ENCODE measurements at places on chromosomes 2 and 18.

GRCh38 chr18:80172056-80172455 is 63.0 kb downstream of the ADNP2 start:
- no peak for DNase-seq

- no peak for DNase-seq
Measured at GRCh38 chr18:35050028-35050546, 8.9 kb downstream of the MAPRE2 start.

- DNase-seq: no peak
Measured at GRCh38 chr18:35245719-35246317, 5.0 kb downstream of the ZNF397 start.

GRCh38 chr2:234494361-234495250 is 2.3 kb downstream of the ARL4C start:
- DNase-seq: peak; percentile 72

- no peak for DNase-seq
Measured at GRCh38 chr2:77768508-77768907, 246.3 kb upstream of the LRRTM4 start.

- DNase-seq: no peak
Measured at GRCh38 chr2:227308784-227309183, 16.3 kb upstream of the MFF start.

- DNase-seq: no peak
Measured at GRCh38 chr2:112959109-112959812, 18.5 kb upstream of the IL36G start.

GRCh38 chr2:117858336-117858735 is 43.8 kb downstream of the DDX18 start:
- DNase-seq: no peak

GRCh38 chr2:37654419-37654818 is 17.0 kb downstream of the CDC42EP3 start:
- no peak for DNase-seq

DNA sequence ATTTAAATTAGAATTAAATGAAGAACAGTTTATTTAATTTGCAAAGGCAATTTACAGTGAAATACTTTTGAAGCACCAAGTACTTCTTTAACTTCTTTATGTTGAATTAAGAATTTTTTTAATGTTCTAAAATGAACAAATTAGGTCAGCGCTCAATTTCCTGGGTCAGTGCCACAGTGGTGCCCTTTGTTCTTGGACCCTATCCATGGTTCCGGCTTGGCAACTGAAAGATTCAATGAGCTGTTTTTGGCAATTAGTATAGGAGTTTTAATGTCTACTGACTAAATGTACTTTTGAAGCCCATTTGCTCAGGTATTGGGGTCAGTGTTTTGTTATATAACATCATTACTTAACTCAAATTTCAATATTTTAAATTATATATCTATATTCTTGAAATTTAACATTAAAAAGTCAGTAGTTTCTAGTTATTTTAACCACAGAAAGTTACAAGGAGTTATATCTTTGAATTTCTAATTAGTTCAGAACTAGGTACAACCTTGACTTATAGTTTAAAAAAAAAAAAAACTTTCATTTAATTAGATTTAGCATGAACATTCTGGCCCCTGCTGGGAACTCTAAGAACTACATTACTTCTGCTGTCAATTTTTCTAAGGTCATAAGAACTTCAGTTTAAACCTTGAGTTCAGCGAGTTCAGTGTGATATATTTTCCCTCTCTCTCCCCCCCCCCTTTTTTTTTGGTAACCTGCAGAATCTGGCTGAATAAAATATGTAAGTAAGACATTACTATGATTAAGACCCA is 7.6 kb upstream of the MSTN start:
- DNase-seq: peak; percentile 59

DNA sequence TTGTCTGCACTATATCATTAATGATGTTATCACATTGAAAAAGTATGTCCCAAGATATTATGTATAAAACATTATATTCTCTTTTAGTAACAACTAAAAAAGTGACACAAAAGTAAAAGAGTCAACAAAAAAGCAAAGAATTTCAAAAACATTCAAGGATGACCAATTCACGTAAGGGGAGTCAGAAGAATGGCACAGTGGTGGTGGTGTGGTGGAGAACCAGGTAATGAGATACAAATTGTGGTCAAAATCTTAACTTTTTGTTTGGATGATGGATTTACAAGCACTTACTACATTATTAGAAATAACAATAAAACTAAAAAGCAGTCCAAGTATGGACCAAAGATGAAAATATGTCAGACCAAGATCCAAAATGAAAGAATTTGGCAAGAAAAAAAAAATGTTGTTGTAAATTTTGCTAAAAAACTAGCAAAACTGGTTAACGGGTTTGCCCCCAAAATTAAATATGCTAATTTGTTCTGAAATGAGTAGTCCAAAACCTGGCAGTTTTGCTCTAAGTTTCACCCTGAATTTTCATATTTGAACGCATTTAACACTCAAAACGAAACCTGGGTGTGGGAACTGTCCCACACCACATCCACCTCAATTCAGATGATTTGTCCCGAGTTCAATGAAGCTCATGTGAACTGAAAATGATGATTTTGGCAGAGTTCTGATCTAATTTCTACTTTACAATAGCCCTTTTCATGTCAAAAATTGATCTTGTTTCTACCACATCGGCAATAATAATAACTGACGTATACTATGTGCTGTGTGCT is 135.8 kb downstream of the IKZF2 start:
- no peak for DNase-seq

DNA sequence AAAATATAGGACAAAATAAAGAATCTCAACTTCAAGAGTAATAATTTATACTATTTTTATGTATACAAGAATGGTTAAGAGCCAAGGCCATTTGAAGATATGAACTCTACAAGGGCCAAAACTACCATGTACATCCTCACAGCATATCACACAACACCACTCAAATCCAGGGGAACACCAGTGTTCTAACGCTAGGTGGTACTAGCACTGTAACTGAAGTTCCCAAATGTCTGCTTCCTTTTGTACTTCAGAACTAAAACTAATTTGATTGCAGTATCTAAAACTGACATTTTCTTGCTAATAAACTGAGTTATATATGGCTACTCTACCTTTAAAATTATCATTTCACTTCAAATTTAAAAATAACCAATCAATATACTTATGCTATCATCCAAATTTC is 47.0 kb downstream of the REV1 start:
- no peak for DNase-seq

Data from NCI-H1105 treated with DMSO at 0.1 percent for 48 hours (cell line).